GM13976 (cell line): ENCODE measurements at places on chromosomes 6 and 20.

GRCh38 chr6:167115054-167115453, 7.8 kb upstream of the CCR6 start:
- DNase-seq: no peak

DNA sequence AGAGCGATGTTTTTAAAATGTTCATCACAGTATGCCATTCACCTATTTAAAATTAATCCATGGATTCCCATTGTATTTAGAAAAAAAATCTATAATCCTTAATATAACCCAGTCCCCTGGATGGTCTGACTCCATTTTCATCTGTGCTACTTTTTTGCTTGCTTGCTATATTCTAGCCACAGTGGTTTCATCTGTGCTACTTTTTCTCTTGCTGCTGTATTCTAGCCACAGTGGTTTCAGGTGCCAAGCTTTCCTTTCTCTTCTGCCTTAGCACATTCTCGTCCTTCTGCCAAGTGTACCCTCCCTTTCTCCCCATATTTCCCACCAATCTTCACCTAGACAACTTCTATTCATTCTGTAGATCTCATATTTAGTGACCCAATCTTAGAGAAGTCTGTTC, 33.3 kb upstream of the SOX4 start:
- DNase-seq: no peak

GRCh38 chr6:127880429-127880828, 20.4 kb downstream of the THEMIS start:
- no peak for DNase-seq

GRCh38 chr6:36915599-36915998, 29.8 kb downstream of the C6orf89 start:
- no peak for DNase-seq

DNA sequence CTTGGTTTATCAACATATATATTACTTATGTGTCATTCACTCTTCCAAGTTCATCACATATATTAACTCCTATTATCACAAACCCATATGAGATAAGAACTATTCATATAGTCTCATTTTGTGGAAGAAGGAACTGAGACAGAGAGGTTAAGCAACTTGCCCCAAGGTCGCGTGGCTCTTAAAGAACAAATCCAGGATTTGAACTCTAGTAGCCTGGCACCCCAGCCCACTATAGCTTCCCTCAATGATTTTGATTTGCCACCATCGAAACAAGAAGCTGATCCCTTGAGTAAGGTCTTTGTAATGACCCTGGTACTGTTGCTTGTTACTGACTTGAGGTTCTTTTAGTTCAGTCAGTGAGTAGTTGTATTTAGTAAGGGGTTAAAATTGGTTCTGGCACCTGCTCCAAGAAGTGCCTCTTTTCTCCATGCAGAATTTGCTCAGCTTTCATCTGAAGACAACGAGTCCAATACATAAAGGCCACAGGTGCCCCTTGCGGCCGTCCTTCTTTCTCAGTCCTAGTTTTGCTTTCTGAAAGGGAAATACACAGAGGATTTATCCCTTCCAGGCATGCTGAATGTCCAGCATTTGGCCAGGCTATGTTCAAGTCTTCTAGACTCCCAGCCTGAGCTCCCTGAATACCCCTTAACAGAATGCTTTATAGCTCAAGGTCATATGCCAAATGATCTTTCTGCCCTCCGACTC, 253.0 kb downstream of the TBC1D7 start:
- DNase-seq: no peak

GRCh38 chr6:149961728-149962425, 1.9 kb upstream of the ULBP1 start:
- no peak for DNase-seq

DNA sequence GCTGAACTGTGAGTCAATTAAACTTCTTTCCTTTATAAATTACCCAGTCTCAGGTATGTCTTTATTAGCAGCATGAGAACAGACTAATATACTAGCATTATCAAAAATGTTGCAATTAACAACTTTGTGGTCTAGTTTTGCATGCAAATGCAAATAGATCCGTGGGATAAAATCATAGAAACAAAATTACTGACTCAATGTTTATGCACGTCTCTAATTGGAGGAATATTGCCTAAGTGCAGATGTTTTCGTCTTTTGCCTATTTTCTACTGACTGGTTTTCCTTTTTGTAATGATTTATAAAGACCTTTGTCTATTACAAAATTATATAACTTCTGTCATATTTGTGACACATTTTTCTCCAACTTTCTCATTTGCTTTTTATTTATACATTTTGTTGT, 51.9 kb downstream of the SYNE1 start:
- DNase-seq: no peak

GRCh38 chr6:5205035-5205507, 55.7 kb downstream of the LYRM4 start:
- DNase-seq: no peak

- DNase-seq: no peak
These were observed 184.8 kb downstream of the ZNF217 start for GRCh38 chr20:53408691-53409446.

- peak; percentile 64 for DNase-seq
These were observed 182.5 kb downstream of the GMPR start for GRCh38 chr6:16420715-16421461.

GRCh38 chr20:32482442-32483261, 102.5 kb downstream of the NOL4L start:
- DNase-seq: peak; percentile 58

DNA sequence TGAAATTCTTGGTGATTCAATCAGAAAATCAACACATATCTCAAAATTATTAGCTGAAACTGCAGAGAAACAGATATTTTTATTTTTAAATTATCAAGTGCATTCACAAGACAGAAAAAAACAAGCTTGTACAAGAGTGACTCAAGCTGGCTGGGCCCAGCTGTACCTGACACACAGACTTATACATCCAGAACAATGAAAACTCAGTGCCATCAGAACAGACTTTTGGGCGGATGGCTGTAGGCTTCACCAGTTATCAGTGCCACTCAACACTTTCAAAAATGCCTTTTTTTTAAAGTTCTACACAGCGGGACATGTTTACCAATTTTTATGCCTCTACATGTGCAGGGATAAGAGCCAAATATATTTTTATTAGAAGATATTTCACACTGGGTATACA, 102.8 kb downstream of the MYB start:
- no peak for DNase-seq

GRCh38 chr20:57619051-57619831, 985 bp downstream of the ZBP1 start:
- DNase-seq: peak; percentile 80

DNA sequence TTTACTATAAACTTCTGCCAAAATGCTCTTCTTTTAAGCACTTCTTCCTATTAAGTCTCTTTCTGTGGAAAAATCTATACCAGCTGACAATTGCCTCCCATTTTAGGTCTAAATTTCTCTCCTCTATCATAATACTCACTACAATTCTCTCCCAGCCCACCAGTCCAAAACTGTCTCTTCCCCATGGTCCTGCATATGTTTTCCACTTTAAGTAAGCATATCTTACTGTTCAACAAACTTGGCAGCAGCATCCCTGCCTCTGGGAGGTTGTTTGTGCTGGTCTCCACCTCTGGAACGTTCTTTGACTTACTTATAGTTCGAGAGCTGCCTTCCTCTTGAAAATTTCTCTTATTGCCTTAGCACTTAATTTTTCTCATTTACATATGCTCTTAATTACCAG, 180.5 kb downstream of the COL12A1 start:
- DNase-seq: no peak

- DNase-seq: no peak
These were observed 228.7 kb upstream of the RREB1 start for GRCh38 chr6:6878887-6879585.

- DNase-seq: peak; percentile 91
These were observed at the start of gene CCDC28A for GRCh38 chr6:138773177-138774091. Gene CCDC28A, plus strand, starts transcription at chr6:138773769. Its CDS starts 2,352 bp downstream, at chr6:138776121.

- no peak for DNase-seq
These were observed 450.3 kb upstream of the BTBD3 start for GRCh38 chr20:11467436-11467835.

DNA sequence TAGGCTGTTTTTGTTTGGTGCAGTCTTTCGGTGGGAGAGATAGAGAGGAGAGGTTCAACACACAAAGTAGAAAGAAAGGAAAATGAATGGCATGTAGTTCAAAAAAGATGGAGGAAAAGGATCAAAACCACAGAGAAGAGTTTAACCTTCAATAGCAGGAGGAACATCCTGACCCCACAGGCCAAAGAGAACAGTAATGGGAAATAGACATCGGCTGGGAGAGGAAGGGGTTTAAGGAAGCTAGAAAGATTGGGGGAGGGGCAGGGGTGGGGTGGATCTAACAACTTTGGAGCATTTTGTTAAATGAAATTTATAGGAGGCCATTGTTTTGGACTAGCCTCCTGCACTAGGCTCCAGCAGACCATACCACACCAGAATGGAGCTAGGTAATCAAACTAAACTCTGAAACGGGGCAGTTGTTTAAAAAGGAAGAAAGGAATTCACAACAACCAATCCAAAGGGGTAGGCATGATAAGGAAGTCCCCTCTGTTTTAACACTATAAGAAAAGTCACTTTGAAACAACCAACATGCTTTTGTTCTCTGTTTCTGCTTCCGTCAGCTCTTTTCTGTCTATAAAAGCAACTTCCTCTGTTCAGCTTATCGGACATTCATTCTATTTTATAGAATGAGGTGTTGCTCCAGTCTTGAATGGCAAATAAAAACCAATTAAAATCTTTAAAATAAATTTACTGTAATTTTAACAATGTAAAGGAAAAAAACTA, 82.6 kb downstream of the EPB41L2 start:
- DNase-seq: no peak
